T-helper 1 cell (primary cell): ENCODE measurements at places on chromosomes 1 and 21.

DNA sequence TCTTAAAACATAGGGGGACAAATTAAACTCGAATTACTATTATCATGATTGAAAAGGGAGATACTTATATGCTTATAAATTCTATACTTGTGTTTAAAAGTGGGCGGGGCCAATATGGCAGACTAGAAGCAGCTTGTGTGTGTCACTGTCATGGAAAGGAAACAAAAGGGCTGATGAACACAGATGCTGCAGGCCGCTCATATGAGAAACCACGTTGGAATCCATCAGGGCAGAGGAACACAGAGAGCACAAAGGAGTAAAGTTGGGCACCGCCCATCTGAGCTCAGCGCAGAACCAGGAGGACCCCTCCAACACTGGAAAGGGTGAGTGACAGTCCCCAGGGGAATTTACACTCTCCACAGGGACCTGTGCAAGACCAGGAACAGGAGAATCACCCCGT is 107.0 kb downstream of the SLC5A9 start:
- DNase-seq = no peak

- DNase-seq = no peak
These were observed 8.2 kb downstream of the DMRTB1 start for GRCh38 chr1:53467391-53467790.

GRCh38 chr1:43279666-43280065 is 5.7 kb downstream of the C1orf210 start:
- DNase-seq = no peak

DNA sequence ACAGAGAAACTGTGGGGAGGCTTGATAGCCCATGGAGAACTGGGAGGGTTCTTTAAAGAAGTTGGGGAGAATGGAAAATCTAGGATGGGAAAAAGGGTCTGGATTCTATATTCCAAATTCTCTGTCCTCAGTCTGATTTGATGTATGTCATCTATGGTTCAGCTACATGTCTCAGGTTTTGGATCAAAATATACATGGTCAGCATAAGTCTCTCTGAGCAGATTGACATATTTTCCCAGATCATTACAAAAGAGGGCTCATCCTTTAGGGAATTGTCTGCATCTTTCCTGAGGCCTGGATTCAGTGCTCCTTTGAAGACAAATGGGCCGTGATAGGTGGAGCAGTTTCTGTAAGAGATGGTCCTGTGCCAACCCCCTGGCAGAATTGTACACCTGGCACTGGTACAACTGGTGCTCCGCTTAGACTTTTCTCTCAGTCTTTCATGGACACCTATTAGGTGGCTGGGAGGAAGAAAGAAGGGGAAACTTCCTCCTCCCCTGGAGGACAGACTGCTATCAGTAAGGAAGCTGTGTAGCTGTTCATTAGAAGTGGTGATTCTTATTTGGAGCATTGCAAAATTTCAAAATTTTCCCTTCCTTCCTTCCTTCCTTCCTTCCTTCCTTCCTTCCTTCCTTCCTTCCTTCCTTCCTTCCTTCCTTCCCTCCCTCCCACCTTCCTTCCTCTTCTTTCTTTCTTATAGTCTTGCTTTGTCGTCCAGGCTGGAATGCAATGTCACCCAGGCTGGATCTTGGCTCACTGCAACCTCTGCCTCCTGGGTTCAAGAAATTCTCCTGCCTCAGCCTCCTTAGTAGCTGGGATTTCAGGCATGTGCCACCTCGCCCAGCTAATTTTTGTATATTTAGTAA is 26.1 kb upstream of the RGL1 start:
- DNase-seq = no peak

GRCh38 chr1:221858818-221859611 is 117.1 kb upstream of the DUSP10 start:
- no peak for DNase-seq

DNA sequence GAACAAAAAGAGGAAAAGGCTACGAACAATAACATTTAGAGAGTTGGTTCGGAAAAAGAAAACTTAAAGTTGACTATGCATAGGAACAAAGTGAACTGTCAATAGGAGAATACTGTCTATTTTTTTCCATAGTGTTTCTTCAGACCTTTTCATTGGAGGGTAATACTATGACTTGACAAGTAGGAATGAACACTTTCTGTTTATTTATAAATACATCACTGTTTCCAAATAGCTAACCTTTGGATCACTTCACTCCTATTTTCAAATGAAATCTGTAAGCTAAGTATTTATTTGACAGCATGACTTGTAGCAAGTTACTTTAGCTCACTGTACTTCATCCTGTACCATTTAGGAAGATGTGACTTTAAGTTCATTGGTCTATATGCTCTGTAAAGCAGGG is 221.3 kb downstream of the COL24A1 start:
- no peak for DNase-seq

GRCh38 chr21:20645344-20645743 is 352.9 kb upstream of the NCAM2 start:
- no peak for DNase-seq

DNA sequence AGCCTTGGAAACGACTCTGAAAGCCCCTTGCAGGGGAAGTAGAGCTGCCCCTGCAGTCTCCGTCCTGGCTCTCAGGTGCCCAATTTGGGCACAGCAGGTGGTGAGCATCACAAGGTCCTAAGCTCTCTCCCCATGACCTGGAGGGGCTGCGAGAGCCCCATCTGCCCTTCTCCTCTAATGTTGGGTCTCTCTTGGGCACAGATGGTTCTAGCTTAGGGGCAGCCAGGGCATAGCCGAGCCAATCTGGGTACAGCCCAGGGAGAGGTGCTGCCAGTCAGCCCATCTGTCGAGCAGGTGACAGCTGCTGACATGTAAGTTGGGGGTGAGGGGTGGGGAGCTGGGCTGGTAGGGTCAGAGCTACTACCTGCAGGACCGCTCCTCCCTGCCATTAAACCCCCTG is 50.7 kb downstream of the SYT2 start:
- no peak for DNase-seq

GRCh38 chr1:51553911-51554310 is 34.8 kb upstream of the EPS15 start:
- DNase-seq = no peak

DNA sequence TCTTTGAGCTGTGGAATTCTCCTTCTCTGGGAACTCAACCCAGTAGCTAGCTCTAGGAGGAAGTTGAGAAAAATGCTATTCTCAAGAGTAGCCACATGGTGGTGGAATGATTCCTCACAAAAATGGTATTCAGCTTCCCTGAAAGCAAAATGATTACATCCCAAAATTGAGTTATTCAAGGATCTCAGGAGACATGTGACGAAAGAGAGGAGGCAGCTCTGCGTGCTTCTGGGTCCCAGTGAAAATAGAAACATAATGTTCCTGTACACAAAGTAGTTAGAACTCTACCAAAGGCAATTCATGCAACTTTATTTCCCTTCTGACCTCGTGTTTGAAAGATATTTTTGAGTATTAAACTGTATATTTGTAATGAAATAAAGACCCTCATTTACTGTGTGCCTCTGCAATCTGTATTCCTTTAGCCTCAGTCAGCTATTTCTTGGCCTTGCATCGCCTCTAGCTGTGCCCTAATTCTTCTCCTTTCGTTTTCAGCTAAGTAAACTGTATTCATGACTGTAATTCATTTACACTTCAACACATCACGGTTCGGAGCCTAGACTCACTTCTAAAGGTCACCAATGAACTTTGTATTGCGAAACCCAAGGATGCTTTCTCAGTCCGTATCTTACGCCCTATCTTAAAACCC is 167.3 kb downstream of the FASLG start:
- DNase-seq = no peak

GRCh38 chr1:164930241-164930640 is 371.3 kb downstream of the PBX1 start:
- no peak for DNase-seq

DNA sequence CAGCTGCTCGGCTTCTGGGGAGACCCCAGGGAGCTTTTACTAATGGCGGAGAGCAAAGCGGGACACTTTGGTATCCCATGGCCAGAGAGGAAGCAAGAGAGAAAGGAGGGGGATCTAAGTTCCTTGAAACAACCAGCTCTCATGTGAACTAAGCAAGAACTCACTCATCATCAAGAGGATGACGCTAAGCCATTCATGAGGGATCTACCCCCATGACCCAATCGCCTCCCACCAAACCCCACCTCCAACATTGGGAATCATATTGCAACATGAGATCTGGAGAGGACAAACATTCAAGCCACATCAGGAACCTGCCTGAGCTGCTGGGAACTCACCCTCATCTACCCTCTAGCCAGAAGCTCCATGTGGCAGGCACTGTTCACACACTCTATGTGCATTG is 372.1 kb upstream of the RUNX1 start:
- no peak for DNase-seq

DNA sequence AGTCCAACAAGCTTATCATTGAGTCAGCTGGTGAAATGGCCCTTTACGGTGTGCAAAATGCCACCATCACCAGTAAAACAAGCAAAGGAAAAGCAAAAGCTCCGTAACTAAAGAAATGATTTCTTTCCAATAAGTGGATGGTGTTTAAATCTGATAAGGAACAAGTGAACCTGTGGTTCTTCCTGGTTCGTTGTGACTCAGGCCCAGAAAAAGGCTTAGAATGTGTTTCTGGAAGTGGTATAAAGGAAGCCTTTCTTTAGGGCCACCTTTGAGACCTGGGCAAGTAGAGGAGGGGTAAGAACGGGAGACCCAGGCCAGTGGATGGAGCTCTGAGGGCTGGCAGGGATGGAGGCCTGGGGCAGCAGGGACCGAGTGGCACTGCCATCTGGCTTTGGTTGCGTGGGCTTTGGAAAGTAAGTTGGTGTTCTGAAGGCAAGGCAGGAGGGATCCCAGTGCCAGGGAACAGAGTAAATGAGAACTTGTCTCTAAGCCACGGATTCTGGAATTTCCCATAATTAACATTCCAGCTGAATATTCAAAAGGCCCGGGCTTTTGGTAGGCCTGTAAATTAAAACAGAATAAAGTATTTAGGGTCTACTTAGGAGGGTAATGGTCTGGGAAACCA is 87.9 kb upstream of the LMO4 start:
- DNase-seq = no peak

- no peak for DNase-seq
These were observed 2.1 kb upstream of the LPGAT1 start for GRCh38 chr1:211832661-211833060.

- DNase-seq = no peak
These were observed 4.4 kb upstream of the ATXN7L2 start for GRCh38 chr1:109479311-109479710.
